Activated CD8-positive, alpha-beta T cell treated with anti-CD3 and anti-CD28 coated beads, Interleukin-2, amount 10 ng/mL, durations not matched to agents 7 days and 5 days (primary cell): ENCODE measurements at places on chromosomes 16 and 17. TPM values are rescaled to one million over a fixed set of nuclear protein-coding genes. Genes with fewer than 3 reads are reported as not detected.

- H3K27me3 ChIP-seq, result no peaks in the 10 kb centered on the region
- no peak overlapping the region for H3K4me3 ChIP-seq
- H3K4me1 ChIP-seq, result no peaks in the 10 kb centered on the region
- no peak overlapping the region for H3K27ac ChIP-seq
Observed at GRCh38 chr17:2423271-2423670, 22.4 kb upstream of the MNT start.

DNA sequence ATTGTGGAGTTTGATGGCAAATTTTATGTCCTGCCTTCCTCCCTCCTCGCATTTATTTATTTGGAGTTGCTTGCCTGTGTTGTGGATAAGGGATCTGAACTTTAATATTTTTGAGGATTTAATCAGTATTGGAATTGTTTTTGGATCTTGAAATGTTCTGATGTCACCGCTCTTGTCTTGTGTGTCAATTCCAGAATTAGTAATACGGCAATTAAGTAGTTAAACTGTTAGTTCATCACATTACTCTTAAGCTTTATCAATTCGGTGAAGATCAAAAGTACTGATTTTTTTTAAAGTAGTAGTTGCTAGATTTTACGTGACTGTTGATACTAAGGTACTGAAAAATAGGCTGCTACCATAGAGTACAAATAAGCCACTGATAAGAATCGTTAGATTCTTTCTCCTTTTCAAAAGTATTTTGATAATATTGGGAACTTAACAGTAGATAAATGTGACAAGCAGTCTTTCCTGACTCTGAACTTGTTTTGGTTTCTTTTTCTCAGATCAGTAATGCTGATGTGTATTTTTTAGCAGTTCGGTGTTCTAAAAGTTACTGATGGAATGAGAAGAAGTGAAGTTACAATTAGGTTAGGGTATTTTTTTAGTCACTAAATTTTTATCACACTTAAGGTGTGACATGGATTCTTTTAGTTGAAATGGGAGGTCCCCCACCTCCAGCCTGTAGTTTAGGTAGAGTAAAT lies 2.0 kb downstream of the RBBP6 start:
- peak overlapping the region; percentile 95 for H3K4me3 ChIP-seq
- peaks cover 2% of the 10 kb centered on the region for H3K27me3 ChIP-seq
- peaks cover 49% of the 10 kb centered on the region for H3K4me1 ChIP-seq
- H3K36me3 ChIP-seq, result peaks cover 46% of the 10 kb centered on the region
- peak overlapping the region; percentile 96 for H3K27ac ChIP-seq

- no peak overlapping the region for H3K4me3 ChIP-seq
- H3K27ac ChIP-seq, result no peak overlapping the region
- no peaks in the 10 kb centered on the region for H3K4me1 ChIP-seq
- DNase-seq, result no peak
- no peaks in the 10 kb centered on the region for H3K36me3 ChIP-seq
Observed at GRCh38 chr17:62679866-62680377, 52.5 kb downstream of the MRC2 start.

Gene CAMTA2
- total RNA-seq, result 55.5 TPM

Gene EXOC3L1
- not detected for total RNA-seq

Gene SMYD4
- 41.7 TPM for total RNA-seq

Gene HOXB1
- total RNA-seq, result not detected

DNA sequence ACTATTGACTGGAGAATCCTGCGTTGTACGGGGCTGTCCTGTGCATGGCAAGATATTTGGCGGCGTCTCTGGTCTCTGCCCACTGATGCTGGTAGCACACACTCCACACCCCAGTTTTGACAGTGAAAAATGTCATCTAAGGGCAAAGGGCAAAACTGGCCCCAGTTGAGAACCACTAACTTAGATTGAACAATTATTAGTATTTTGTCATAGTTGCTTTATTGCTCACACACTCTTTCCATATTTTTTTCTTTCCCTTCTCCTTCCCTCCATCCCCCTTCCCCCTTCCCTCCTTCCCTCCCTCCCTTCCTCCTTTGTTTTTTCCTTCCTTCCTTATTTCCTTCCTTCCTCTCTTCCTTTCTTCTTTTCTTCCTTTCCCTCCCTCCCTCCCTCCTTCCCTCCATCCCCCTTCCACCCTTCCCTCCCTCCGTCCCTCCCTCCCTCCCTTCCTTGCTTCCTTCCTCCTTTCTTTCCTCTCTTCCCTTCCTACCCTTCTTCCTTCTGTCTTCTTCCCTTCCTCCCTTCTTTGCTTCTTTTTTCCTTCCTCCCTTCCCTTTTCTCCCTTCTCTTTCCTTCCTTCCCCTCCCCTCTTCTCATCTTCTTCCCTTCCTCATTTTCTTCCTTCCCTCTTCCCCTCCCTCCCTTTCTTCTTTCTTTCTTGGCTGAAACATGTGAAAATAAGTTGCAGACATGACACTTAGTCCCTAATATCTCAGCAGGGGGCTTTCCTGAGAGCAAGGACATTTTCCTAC lies 5.5 kb downstream of the SHISA9 start:
- peaks cover 2% of the 10 kb centered on the region for H3K4me1 ChIP-seq
- H3K27ac ChIP-seq, result no peak overlapping the region
- H3K27me3 ChIP-seq, result peaks cover 45% of the 10 kb centered on the region
- H3K4me3 ChIP-seq, result no peak overlapping the region

Gene PRR35
- not detected for total RNA-seq

GRCh38 chr16:71442051-71442440 lies at the start of gene TLE7:
Gene TLE7, minus strand, starts transcription at chr16:71442054. Its CDS starts 8,730 bp downstream, at chr16:71433324.
- H3K4me1 ChIP-seq, result no peaks in the 10 kb centered on the region
- H3K27me3 ChIP-seq, result peaks cover 7% of the 10 kb centered on the region
- H3K27ac ChIP-seq, result no peak within 1 kb of the TSS
- H3K4me3 ChIP-seq, result no peak within 1 kb of the TSS

DNA sequence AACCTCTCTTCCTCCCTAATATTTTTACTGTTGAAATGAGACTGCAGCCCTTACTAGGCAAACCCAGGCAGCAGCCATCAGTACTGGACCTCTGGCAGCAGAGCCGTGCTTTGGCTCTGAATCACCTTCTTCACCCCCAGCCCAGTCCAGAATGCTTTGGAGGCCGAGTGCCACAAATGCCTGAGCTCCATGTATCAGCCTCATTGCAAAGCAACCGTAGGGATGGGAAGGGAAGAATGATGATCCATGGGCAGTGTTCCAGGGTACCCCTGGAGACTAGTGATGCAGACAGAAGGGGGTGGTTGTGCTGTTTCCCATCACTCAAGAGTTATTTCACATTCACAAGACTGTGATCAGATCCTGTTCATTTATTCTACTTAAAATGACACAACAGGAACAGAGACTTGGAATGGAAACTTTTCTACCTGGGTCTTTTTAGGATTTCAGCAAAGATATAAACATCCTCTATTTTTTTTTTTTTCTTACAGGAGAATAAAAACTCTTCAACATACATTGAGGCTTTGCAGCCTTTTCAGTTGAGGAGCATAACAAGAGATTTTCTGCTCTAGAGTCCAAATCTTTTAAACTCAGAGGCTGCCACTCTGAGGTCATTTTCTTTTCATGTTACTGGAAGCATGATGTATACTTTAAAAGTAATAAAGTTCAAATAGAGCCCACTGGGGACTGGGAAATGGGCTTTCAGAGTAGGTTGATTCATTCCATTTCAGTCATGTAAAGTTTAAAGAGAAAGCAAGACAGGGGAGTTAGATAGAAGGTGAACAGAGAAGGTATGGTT lies 138.3 kb downstream of the KCNJ2 start:
- no peak overlapping the region for H3K27ac ChIP-seq
- H3K4me3 ChIP-seq, result no peak overlapping the region
- no peak for DNase-seq
- H3K4me1 ChIP-seq, result no peaks in the 10 kb centered on the region

Gene SPNS2
- 4.2 TPM for total RNA-seq

DNA sequence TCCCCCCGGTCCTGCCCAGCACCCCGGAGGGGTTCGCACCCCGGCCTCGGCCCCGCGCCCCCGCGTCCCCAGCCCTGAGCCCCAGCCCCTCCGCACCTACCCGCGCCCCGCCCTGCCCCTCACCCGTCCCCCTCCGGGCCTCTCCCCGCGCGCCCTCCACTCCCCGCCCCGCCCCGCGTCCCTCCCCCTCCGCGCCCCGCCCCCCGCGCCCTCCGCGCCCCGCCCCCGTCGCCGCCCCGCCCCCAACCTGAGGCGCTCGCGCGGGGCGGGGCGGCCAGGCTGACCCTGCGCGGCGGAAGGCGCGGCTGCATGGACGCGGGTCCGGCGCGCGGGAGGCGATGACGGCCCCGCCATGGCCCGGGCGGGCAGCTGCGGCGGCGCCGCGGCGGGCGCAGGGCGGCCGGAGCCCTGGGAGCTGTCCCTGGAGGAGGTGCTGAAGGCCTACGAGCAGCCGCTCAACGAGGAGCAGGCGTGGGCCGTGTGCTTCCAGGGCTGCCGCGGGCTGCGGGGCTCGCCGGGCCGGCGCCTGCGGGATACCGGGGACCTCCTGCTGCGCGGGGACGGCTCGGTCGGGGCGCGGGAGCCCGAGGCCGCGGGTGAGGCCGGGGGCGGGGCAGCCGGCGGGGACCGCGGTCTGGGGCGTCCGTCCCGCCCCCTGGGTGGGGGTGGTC lies at the start of gene SPIRE2:
Gene SPIRE2 (plus strand): TSS at position 277 of the 671 bp plus-strand sequence. CDS start 76 bp downstream, at position 353.
- no peaks in the 10 kb centered on the region for H3K36me3 ChIP-seq
- DNase-seq, result peak; percentile 81
- H3K27ac ChIP-seq, result no peak within 1 kb of the TSS
- H3K4me1 ChIP-seq, result peaks cover 3% of the 10 kb centered on the region

GRCh38 chr16:86396422-86396821 lies 113.9 kb upstream of the FOXF1 start:
- H3K4me3 ChIP-seq, result no peak overlapping the region
- H3K27ac ChIP-seq, result no peak overlapping the region
- no peak for DNase-seq

Gene PYDC1
- total RNA-seq, result not detected

DNA sequence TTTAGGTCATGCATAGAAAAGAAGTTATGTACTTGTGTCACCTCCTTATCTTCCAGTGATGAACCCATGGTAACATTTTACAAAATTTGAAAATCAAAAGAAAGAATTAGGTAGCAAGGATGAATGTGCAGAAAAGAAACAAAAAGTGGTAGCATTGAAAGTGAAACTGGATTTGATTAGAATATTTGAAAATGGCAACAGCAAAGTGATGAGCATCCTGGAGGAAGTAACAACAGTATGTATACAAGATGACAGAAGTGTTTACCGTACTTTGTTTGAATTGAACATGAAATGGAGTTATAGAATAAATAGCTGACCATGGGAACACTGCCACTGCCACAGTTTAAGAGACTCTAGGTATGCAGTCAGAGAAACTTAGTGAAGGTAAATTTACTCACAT lies 1313.1 kb downstream of the CDH11 start:
- no peaks in the 10 kb centered on the region for H3K4me1 ChIP-seq
- no peak overlapping the region for H3K27ac ChIP-seq
- no peak for DNase-seq
- no peaks in the 10 kb centered on the region for H3K27me3 ChIP-seq
- no peaks in the 10 kb centered on the region for H3K36me3 ChIP-seq

DNA sequence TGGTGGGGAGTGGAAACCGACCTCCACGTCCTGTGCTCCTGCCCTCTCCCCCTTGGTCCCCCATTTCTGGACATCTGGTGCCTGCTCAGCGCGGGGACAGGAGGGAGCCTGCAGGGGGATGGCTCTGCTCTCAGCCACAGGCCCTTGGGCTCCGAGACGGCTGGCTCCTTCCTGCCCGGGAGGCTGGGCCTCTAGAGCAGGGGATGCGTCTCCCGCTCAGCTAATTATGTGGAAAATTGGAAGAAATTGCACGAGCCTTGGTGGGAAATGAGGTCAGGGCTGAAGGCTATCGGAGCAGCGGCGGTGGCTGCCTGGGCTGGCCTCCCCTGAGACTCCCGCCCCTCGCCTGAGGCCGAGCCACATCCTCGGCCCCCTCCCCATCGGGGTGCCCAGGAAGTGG lies 154.6 kb upstream of the CIBAR2 start:
- DNase-seq, result no peak
- H3K4me3 ChIP-seq, result no peak overlapping the region
- no peak overlapping the region for H3K27ac ChIP-seq
- peaks cover 13% of the 10 kb centered on the region for H3K27me3 ChIP-seq
- H3K36me3 ChIP-seq, result no peaks in the 10 kb centered on the region
- H3K4me1 ChIP-seq, result peaks cover 5% of the 10 kb centered on the region

Gene FKBP10
- not detected for total RNA-seq

DNA sequence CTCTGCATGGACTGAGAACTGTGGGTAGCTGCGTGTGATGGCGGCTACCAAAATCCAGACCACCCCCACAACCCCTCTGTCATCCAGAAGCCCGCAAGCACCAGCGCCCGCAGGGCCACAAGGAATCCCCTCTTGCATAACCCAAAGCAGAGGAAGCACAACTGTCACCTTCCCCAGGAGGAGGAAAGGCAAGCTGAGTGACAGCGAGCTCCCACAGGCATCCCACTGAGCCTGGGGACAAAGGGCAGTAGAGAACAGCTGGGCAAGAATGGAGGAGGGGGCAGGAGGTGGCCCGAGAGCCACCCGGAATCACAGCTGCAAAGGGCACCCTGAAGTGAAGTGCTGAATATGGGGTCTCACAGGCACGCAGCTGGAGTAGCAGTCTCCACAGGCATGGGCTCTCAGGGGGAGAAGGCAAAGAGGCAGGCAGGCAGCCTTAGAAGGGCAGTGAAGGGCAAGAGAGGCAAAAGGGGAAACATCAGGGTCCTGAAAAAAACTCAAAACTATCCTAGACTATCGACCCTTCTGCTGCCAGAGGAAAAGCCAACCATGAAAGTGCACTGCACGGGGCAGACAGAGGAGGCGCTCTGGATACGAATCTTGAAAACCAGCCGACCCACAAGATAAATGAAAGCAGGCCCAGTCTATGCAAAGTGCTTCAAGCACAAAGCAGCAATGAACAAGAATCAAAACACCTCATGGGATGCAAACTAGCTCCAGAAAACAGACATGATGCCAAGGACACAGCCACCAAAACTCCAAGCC lies 17.1 kb downstream of the USP36 start:
- peak overlapping the region; percentile 83 for H3K27ac ChIP-seq
- peaks cover 48% of the 10 kb centered on the region for H3K4me1 ChIP-seq
- no peaks in the 10 kb centered on the region for H3K27me3 ChIP-seq
- no peak overlapping the region for H3K4me3 ChIP-seq
- DNase-seq, result no peak

Gene SLC12A3
- not detected for total RNA-seq

Gene MYL11
- total RNA-seq, result 1.3 TPM

GRCh38 chr17:75828076-75828400 lies 16.2 kb downstream of the UNC13D start:
- peaks cover 46% of the 10 kb centered on the region for H3K4me1 ChIP-seq
- H3K4me3 ChIP-seq, result peak overlapping the region; percentile 63
- H3K27me3 ChIP-seq, result no peaks in the 10 kb centered on the region
- peak overlapping the region; percentile 99 for H3K27ac ChIP-seq

DNA sequence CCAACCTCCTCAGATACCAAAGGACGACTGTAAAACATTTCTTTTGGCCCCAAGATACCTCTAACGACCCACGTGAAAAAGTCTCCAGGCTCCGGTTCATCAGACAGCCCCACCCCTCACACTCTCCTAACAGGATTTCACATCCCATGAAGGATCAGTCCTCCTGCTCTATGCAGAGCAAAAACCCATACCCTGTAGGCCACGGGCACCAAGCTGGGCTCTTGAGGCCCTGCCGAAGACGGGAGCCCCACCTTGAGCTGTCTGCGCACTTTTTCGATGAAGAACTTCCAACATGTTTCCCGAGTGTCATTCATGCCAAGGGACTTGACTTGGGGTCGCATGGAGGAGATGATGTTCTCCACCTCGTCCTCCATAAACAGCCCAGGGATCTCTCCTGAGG lies 89.9 kb downstream of the PGS1 start:
- H3K27ac ChIP-seq, result no peak overlapping the region
- no peaks in the 10 kb centered on the region for H3K27me3 ChIP-seq
- DNase-seq, result no peak

- peak; percentile 33 for DNase-seq
- peaks cover 50% of the 10 kb centered on the region for H3K4me1 ChIP-seq
- H3K27me3 ChIP-seq, result no peaks in the 10 kb centered on the region
- peak overlapping the region; percentile 38 for H3K4me3 ChIP-seq
- peaks cover 10% of the 10 kb centered on the region for H3K36me3 ChIP-seq
Observed at GRCh38 chr17:78785011-78785662, 3.1 kb upstream of the CYTH1 start.
